ENCODE measurements at places on chromosomes 4 and X.

GRCh38 chr4:187046471-187046870, 322.8 kb upstream of the FAT1 start:
- H3K4me3 ChIP-seq, result no peak overlapping the region
- no peak overlapping the region for H3K27ac ChIP-seq
- H3K4me1 ChIP-seq, result no peaks in the 10 kb centered on the region
- no peaks in the 10 kb centered on the region for H3K27me3 ChIP-seq
- H3K36me3 ChIP-seq, result no peaks in the 10 kb centered on the region

DNA sequence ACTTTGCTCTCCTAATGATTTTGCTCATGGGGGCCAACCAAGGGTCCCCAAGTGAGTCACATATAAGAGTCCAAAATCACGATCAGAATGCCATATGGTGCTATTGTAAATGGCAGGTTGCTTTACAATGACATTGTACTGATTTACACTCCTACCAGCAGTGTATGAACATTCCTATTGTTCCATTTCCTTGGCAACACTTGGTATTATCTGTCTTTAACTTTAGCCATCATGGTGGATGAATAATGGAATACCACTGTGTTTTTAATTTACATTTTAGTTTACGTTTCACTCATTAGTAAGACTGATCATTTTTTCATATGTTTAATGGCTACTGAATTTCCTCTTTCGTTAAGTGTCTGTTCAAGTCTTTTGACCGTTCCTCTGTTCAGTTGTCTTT, 96.5 kb downstream of the NYX start:
- H3K36me3 ChIP-seq, result no peaks in the 10 kb centered on the region
- DNase-seq, result no peak
- no peaks in the 10 kb centered on the region for H3K27me3 ChIP-seq
- H3K4me3 ChIP-seq, result no peak overlapping the region
- no peak overlapping the region for H3K27ac ChIP-seq

DNA sequence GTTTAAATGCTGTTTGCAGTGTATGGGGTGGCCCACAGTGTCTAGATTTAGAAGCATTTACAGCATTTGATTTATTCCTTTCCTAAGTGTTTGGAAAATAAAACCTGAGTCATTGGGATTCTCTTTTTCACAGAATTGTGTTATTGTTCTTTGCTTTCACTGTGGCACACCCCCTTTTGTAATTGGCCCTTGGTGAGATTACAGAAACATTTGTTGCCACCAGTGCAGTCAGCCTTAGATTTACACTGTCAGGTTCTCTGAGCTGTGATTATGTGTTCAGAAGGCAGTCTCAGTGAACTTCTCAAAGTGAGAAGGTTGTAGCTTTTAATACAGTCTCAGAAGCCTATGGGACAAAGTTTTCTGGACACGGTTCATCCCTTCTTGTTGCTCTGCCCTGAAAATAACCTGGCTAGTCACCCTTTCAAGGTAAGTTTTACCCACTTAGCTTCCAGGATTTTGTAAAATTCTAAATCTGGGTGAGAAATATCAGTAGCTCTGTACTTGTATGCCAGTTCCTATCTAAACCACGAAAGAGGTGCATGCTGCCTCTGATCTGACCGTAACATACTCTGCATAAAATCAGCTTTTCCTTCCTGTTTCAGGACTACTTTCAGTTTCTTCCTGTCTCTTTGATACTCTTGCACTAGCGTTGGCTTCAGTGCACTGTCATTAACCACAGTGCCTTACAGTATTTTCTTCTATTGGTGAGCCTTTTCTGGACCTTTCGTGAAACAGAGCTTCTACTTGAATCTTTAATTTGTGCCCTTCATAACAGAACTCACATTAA, 12.6 kb downstream of the RUFY3 start:
- peak overlapping the region; percentile 68 for H3K4me3 ChIP-seq
- H3K4me1 ChIP-seq, result peaks cover 2% of the 10 kb centered on the region
- peak; percentile 60 for DNase-seq
- H3K27ac ChIP-seq, result peak overlapping the region; percentile 77
- no peaks in the 10 kb centered on the region for H3K27me3 ChIP-seq

GRCh38 chr4:24405926-24406325, 178.4 kb downstream of the DHX15 start:
- no peaks in the 10 kb centered on the region for H3K4me1 ChIP-seq
- no peak for DNase-seq
- no peak overlapping the region for H3K27ac ChIP-seq
- H3K4me3 ChIP-seq, result no peak overlapping the region

- no peaks in the 10 kb centered on the region for H3K4me1 ChIP-seq
- no peak overlapping the region for H3K4me3 ChIP-seq
- H3K27ac ChIP-seq, result peak overlapping the region; percentile 16
- DNase-seq, result peak; percentile 88
- no peaks in the 10 kb centered on the region for H3K27me3 ChIP-seq
Measured at GRCh38 chr4:39464886-39465501, 6.1 kb downstream of the LIAS start.

- peak; percentile 11 for DNase-seq
- H3K4me3 ChIP-seq, result no peak overlapping the region
- no peaks in the 10 kb centered on the region for H3K4me1 ChIP-seq
- no peaks in the 10 kb centered on the region for H3K36me3 ChIP-seq
- H3K27me3 ChIP-seq, result no peaks in the 10 kb centered on the region
Measured at GRCh38 chr4:52106660-52107059, 55.6 kb downstream of the SPATA18 start.

GRCh38 chrX:134548257-134549201, 88.6 kb downstream of the HPRT1 start:
- DNase-seq, result no peak
- H3K4me3 ChIP-seq, result peak overlapping the region; percentile 78
- no peaks in the 10 kb centered on the region for H3K27me3 ChIP-seq
- peaks cover 8% of the 10 kb centered on the region for H3K36me3 ChIP-seq
- peak overlapping the region; percentile 85 for H3K27ac ChIP-seq

DNA sequence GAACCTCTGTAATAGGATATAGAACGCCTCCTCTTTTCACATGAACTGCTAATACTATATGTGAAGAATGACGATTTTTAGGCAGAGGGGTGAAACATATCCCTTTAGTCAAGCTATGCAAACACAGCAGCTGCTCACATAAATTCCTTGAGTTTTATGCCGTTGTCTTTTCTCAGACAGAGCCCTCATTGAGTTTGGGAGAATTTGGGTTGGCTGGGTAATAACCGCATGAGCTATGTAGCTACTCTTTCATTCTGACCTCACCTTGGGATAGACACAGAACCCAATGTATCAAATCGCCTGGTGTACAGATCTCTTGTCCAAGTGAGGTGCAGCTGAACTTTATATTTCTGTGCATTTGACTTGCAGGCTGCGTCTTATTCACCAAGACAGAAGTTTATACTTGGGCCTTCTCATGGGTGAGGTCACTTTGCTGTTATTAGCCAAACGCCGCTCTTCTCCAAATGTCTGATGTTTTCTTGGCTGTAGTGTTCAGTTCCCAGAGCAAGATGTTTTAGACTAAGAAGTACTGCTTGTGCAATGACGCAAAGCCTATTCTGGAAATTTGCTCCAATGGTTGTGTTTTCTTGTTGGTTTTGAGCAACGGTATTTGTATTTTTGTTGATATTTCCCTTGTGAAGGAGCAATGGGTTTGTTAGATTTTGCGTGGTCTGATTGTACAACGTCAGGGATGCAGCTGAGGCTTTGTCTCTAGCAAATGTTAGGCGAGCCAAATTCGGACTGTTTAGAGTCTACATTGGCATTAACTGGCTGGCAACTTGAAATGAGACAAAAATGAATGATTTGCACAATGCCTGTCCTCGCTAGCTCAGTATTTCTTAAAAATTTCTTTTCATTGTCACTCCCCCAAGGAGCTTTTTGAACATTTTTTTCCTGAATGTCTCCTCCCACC, 11.2 kb upstream of the SPARCL1 start:
- peak; percentile 98 for DNase-seq
- no peak overlapping the region for H3K27ac ChIP-seq
- H3K4me3 ChIP-seq, result peak overlapping the region; percentile 26
- H3K4me1 ChIP-seq, result no peaks in the 10 kb centered on the region
- H3K36me3 ChIP-seq, result no peaks in the 10 kb centered on the region

Measured in fibroblast of lung (primary cell).